ENCODE measurements at places on chromosomes 2 and 18.

- no peak for DNase-seq
Measured at GRCh38 chr2:100367163-100367562, 44.9 kb upstream of the LONRF2 start.

DNA sequence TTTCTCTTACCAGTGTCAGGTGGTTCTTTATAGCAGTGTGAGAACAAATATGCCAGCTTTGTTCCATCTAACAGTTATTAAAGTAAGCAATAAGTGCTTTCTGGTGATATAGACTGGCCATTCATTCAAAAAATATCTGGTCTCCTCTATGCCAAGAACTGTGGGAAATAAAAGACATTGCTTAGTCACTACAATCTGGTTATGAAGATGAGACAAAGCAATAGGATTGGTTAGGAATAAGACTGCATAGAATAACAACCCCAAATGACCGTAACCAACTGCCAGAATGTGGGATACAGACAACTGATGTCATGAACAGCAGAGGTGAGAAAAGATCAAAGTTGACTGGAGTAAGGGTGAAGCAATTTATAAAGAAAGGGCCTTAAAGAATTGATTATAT is 83.8 kb downstream of the MBD2 start:
- DNase-seq = no peak

DNA sequence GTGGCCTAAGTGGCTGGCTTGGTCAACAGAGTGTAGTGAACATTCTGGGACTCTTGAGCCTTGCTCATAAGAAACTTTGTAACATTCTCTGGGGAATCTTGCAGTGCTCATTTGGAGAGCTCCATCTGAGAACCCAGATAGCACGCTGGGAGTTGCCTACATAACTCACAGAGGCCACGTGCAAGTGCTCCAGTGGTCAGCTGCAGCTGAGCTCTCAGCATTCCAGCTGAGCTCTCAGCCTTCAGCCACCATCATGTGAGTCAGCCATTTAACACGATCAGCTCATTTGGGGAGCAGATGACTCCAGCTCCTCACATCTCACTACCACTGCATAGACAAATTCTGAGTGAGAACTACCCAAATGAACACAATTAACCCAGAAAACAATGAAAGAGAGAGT is 25.5 kb upstream of the CTNNA2 start:
- DNase-seq = no peak

- DNase-seq = no peak
Measured at GRCh38 chr18:77178559-77178958, 46.0 kb upstream of the MBP start.

DNA sequence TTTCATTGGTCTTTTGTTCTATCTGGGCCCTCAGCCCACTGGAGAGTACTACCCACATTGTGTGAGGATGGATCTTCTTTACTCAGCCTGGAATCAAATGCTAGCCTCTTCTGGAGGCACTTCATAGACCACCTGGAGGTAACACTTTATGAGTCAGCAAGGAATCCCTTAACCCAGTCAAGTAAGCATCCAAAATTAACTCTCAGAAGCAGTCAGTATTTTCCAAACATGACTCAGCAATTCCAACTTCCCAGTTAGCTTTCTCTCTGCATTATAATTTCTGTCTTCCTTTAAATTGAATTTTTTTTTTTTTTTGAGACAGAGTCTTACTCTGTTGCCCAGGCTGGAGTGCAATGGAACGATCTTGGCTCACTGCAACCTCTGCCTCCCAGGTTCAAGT is 142.7 kb downstream of the ACKR3 start:
- no peak for DNase-seq

DNA sequence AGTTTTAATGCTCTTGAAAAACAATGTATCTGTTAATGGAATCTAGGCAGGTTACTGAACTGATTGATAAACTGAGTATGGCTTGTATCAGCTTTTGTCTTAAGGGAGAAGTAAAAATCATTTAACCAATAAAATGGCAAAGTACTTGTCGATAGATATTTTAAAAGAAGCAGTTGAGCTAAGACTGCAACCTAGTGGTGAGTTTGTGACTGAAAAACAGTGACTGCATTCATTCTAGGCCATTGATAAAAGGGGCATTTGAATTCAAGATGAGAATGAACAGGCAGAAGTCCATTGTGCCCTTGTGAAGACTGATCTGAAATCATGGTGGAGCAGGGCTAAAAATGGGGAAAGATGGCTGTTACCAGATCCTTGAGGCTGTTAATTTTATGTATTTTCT is 59.4 kb upstream of the MSTN start:
- DNase-seq = no peak

Data from stimulated activated CD8-positive, alpha-beta memory T cell treated with anti-CD3 and anti-CD28 coated beads, Interleukin-7, amount 100 ng/mL, for 1 hour (primary cell).